Activated naive CD8-positive, alpha-beta T cell treated with anti-CD3 and anti-CD28 coated beads, Interleukin-2, amount 50 U/mL, for 16 hours (primary cell): ENCODE measurements at places on chromosomes 1 and 21.

GRCh38 chr1:202189918-202190715, 3.5 kb upstream of the LGR6 start:
- no peak for DNase-seq

- DNase-seq, result no peak
Observed at GRCh38 chr1:6350416-6351088, 43.0 kb downstream of the ACOT7 start.

DNA sequence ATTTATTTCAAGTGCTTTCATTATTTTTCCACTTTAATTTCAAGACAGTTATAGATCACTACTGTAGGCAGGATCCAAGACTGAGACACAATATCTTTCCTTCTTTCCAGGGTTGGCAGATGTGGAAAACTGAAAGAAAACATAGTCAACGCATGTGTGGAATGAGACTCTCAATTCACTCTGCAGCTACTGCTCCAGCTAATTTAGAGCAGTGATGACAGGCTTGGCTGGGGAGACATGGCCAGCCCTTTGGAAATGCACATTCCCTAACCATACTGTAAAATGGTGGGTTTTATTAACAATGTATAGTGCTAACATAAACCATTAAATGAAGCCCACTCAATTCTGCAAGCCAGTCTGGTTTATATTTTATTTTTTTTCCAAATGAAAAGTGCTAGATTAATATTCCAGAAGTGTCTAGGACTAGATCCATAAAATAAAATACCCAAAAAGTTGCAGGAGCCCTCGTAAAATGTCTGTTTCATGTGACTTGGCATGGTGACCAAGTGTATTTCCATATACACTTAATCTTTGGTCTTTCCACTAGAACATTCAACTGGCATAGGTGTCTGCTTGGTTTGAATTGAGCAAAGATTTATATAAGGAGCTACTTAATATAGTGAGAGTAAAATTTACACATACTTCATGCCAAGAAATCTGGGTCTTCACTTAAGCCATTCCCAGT, 32.9 kb downstream of the COL11A1 start:
- no peak for DNase-seq

- no peak for DNase-seq
Observed at GRCh38 chr1:229980009-229980408, 87.0 kb upstream of the GALNT2 start.

DNA sequence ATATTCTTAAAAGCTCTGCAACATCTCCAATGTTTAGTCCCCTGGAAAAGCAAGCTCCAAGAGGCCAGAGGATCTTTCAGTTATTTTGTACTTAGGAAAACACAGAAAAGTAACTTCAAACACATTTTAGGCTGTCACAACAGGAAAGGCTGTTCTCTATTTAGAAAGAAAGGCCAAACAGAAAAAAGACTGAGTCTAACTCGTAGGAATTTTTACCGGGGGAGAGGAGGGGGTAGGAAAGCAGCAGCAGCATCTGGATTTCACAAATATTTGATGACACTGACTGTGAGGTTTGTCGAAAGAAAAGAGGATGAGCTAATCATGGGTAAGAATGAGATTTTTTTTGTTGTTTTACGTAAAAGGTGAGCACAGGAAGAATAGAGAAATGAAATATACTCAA, 107.1 kb downstream of the EIF4G3 start:
- no peak for DNase-seq

- no peak for DNase-seq
Observed at GRCh38 chr1:177088966-177089365, 75.5 kb downstream of the ASTN1 start.

GRCh38 chr1:30192969-30193630, 530.3 kb downstream of the MATN1 start:
- DNase-seq, result no peak

DNA sequence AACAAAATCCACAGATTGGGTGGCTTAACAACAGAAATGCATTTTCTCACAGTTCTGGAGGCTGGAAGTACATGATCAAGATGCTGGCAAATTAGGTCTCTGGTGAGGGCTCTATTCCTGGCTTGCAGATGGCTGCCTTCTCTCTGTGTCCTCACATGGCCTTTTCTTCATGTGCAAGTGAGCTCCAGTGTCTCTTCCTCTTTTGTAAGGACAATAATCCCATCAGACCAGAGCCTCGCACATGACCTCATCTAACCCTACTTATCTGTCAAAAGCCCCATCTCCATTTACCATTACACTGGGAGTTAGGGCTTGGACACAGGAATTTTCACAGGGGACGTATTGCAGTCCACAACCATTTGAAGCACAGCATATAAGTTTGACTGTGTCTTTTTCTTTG, 181.6 kb downstream of the NEGR1 start:
- DNase-seq, result no peak
